ENCODE measurements at places on chromosomes 1 and 21.

DNA sequence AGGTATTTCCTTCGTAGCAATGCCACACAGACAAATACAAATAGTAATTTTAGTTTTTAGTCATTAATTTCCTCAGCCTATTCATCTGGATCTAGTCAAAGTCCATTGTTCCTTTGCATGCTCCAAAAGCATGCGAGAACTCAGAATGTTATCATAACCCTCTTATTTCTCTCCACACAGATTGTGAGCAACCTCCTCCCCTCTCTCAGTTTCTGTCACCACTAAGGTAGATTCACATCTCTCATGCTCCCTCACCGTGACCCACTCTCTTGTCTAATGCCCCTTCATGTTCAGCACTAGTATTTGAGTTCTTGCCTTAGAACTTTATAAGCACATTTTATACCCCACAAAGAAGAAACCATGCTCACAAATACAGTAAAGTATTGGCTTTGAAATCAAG, 582.4 kb downstream of the PLA2G4A start:
- DNase-seq: no peak

GRCh38 chr1:53430261-53430660, 28.9 kb upstream of the DMRTB1 start:
- DNase-seq: no peak

- no peak for DNase-seq
These were observed 22.7 kb downstream of the NAV1 start for GRCh38 chr1:201561601-201562000.

GRCh38 chr1:229340496-229340895, 2.4 kb downstream of the CCSAP start:
- DNase-seq: no peak

GRCh38 chr1:62905872-62906271, 121.9 kb downstream of the ATG4C start:
- DNase-seq: no peak

- no peak for DNase-seq
These were observed 61.9 kb downstream of the WNT9A start for GRCh38 chr1:227885648-227886502.
